ENCODE measurements at places on chromosomes 12 and 14.

GRCh38 chr14:77140359-77141213 is 1.0 kb downstream of the ZDHHC22 start:
- no peak for DNase-seq

- DNase-seq, result no peak
Observed at GRCh38 chr12:59689776-59690175, 93.9 kb downstream of the SLC16A7 start.

- no peak for DNase-seq
Observed at GRCh38 chr12:118694128-118694775, 287.1 kb upstream of the SRRM4 start.

DNA sequence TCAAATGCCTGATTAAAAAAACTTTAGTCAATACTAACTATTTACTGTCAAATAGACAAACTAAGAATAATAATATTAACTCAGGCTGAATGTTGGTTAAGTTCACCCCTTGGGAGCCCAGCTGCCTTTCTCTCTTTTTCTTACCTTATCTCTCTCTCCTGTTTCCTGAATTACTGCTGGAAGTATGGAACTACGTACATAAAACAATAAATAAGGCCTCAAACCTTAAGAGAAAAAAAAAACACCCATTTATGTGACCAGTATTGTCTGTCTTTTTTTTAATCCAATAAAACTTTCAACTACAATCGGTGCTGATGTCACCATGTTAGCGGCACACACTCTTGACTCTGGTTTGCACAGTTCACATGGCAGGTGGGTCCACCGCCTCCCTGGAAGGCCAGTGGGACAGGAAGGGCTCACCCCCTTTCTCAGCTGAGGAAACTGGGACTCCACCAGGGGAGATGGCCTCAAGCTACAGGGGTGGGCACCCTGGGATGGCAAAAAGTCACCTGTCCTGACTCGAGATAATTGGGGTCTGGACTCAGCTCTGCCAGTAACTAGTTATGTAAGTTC is 21.3 kb downstream of the BCL11B start:
- no peak for DNase-seq

GRCh38 chr14:32211068-32211404 is 8.0 kb upstream of the RNU6-8 start:
- no peak for DNase-seq

DNA sequence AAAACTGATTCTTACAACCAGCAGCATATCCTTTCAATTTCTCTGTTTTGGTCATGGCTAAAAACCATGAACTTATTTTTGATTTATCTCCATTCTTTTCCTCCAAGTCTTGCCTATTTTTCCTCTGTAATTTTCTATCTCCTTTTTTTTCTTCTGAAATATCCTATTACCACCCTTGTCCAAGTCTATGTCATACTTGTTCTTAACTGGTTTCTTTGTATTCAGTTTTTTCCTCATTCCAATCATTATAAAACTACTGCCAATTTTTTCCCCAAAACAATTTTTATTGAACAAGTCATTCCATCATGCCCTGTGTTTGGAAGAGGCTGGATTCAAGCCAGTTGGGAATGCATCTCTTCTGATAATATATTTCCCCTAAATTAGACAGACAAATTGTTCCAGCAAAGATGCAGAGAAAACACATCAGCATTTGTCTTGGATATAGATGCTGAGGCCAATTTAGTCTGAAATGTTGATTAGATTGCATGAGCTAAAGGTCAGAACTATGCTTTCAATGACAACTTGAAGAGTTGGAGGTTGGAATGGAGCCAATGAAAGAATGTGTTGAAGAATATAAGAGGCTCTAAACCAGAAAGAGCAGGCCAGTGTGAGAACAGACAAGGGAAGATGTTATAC is 30.7 kb downstream of the OTOGL start:
- no peak for DNase-seq

- no peak for DNase-seq
Observed at GRCh38 chr12:112627851-112628250, 163.7 kb upstream of the RPH3A start.

GRCh38 chr12:2111826-2112225 is 59.0 kb downstream of the CACNA1C start:
- DNase-seq, result no peak

DNA sequence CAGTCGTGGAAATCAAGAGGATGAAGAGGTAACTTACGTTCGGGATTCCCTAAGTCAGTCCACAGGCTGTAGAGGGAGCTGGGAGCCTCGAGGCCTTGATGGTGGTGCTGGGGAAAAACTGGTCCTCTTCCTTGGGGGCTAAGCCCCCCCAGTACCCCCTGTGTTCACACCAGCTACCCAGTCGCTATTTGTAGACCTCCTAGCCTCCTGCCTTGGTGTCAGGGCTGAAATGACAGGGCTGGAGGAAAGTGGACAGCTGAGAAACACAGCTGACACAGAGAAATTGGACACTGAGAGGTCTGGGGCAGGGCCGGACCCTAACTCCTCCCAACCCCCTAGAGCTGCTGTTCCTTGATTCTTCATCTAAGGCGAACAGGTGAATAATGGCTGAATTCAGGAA is at the start of gene STAC3:
Gene STAC3 (minus strand): TSS at position 232 of the 400 bp plus-strand sequence. CDS start 1,551 bp downstream, outside the sequence.
- DNase-seq, result no peak

GRCh38 chr12:58812214-58812613 is 108.1 kb downstream of the LRIG3 start:
- DNase-seq, result no peak

DNA sequence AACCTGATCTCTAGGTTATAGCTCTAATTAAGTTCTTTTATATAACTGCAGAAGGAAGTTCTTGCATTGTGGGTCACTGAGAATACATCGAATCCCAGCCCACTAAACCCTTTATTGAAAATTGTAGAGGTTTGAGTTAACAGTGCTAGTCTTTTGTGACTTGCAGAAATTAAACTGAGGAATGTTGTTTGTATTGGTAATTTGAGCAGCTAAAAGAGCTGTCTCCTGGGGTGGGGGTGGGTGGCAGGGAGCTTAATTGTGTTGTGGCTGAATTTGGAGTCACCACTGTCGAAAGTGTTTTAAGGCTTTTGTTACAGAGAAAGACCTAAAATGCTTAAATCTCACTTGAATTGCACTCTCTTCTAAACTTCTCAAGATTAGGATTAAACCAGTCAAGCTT is 3.2 kb upstream of the COX8C start:
- no peak for DNase-seq

DNA sequence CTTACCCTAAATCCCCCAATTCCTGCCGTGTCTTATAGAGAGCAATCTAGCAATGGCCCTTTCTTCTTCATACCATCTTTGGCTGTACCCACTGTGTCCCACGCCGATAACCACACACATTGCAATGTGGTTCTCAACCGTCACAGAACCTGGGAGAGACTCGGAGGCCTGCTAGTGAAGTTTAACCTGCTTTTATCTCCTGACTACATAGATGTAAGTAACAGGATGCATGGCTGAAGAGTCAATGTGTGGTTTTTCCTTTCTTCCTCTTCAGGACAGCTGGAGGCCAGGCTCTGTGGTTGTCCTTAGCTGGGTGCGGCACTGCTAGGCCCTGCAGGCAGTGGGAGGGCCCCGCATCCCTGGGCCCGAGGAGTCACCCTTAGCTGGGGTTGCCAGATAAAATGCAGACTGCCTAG is 51.3 kb downstream of the ZNF664 start:
- DNase-seq, result peak; percentile 89

DNA sequence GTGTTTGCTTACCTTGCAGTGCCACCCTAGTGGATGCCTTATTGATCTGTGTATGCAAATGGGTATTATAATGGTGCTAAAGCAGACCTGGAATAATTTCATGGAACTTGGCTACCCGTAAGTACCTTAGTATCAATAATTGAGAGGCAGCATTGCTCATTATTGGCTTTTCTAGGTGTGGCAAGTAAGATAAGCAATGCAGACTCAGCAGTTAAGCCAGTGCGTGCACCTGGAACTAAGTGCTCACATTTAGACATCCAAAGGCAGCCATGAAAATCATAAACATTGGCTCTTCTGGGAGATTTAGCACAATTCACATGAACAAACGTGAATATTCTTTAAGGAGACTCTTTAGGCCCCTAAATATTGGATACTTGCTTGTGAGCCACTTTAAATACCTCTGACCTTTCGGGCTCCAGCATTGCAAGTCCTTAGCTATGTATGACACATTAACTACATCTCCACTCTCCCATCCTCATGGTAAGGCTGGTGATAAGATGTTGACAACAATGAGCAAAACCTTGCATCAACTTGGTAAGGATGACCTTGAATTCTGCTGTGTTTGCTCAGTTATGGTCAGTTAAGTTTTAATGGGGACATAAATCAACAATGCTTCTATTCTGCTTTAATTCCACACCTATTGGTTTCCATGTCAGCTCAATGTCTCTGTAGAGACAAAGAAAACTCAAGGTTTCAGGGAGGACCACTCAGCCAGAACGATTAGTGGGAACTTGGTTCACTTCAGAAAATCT is 112.0 kb downstream of the SLC5A8 start:
- DNase-seq, result no peak

GRCh38 chr12:64742416-64742815 is 16.8 kb downstream of the GNS start:
- DNase-seq, result no peak

- peak; percentile 16 for DNase-seq
Observed at GRCh38 chr12:108307006-108307405, 32.1 kb downstream of the CMKLR1 start.
